ENCODE measurements at places on chromosomes 2 and 18.
A peak's percentile ranks its signal among the peaks of the same experiment; 100 is the strongest.

DNA sequence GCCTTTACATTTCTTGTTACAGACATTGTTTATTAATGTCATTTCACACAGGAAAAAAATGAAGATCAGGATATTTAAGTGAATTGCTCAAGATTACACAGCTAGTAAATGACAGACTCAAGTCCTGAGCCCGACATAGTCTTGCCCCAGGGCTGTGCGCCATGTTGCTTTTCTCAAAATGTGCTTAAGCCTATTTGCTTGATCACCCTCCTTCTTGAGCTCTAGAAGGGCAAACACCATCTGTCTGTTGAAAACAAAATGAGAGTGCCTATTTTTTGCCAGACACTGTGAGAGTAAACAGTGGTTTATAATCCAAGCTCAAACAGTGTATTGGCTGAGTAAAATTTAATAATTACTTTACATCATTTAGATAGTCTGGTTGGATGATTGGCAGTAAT is 34.8 kb upstream of the HNMT start:
- no peak for DNase-seq

GRCh38 chr18:6728331-6728730 is 1.2 kb upstream of the ARHGAP28 start:
- DNase-seq = peak; percentile 50

DNA sequence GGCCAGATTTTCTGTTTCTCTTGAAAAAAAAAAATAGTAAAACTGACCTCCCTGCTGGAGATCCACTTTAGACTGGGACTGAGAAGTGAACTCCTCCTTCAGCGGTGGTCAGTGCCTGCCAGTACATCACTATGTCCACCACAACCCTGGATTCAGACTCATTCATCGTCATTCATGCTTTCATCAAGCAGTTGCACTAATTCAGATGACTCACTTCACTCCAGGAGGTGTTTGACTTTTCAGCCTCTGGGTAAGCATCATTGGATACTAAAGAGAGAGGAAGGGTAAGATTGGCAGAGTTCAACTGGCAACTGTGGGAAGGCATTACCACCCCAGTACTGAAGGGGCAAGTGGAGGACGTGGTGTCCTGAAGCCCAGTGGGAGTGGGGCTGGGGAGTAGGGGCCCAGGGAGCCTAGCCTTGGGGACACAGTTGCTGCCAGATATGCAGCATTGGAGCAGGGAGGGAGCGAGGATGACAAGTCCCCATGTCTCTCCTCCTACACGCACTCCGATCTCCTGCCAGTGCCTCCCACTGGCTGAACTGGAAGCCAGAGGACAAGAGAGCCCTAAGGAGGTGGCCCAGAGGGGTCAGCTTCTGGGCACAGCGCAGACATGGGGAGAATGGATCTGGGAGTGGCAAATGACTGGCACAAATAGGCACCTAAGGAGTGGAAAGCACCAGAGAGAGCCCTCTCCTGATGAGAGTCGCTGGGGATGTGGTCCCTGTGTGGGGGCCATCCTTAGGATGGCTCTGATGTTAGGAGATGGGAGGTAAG is 111.1 kb downstream of the TGFA start:
- peak; percentile 37 for DNase-seq

- peak; percentile 47 for DNase-seq
Observed at GRCh38 chr18:7273301-7273921, 42.5 kb downstream of the LRRC30 start.

- no peak for DNase-seq
Observed at GRCh38 chr2:121021685-121022084, 263.3 kb downstream of the TFCP2L1 start.

- DNase-seq = no peak
Observed at GRCh38 chr2:121142452-121142851, 142.6 kb downstream of the TFCP2L1 start.

DNA sequence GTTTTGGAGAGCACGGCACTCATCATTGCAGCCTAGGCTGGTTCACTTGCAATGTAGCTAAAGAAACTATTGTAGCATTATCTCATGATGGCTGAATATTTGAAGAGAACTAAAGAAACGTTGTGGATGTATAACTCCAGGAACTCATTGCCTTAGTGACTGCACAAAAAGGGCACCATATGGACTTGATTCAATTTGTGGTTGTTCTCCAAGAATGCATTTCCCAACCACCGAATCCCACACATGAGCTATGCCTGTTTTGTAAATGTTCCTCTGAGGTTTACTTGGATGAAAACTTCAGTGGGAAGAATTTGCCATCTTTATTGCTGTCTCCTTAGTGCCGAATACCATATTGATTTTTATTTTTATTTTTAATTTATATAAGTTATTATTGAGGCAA is 43.5 kb downstream of the DOK6 start:
- DNase-seq = no peak

- DNase-seq = peak; percentile 33
Observed at GRCh38 chr2:168449419-168449818, 6.7 kb upstream of the CERS6 start.

DNA sequence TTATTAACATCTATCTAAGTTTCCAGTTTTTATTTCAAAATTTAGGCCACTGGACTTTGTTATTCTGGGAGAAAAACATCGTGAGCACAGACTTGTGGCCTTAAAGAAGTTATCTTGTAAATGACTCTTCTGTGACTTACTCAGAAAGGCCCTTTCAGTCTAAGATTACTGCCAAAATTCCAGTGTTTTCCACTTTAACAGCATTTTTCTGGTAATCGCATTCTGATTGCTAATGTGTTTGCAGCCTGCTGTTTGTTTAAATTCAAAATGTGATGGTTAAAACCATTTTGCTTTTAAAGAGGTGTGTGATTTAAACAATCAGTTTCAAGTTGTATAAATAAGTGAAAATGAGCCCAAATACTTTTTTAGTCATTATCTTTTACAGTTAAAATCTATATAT is 136.7 kb upstream of the DAPL1 start:
- no peak for DNase-seq

DNA sequence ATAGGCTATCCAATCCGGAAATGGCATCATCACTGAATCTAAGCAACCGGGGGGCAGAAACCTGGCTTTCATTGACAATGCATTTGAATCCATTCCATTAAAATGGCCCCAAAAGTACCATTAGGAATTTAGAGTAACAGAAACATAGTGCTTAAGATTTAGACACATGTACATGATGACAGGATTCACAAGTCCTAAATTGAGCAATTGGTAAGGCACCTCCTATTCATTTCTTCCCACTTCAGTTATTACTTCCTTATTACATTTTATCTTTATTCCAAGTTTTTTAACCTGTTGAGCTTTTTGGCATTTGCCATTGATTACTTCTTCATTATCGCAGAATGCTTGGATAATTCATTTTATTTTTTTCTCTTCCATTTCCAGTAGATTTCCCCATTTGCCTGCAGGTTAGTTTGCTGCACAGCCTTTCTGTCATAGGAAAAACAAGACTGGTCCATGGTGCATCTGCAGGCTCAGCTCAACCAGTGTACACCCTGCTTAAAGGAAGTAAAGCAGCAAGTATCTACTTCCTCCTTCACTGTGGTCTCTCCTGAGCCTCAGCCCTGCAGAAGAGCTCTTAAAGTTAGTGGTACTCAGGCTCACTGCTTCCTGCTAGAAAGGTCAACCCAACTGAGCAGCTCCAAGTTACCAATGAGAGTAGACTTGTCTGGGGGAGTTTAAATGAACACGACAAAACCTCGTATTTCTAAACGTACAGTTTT is 89.2 kb downstream of the DOCK10 start:
- DNase-seq = no peak

GRCh38 chr18:4842751-4843150 is 354.3 kb downstream of the AKAIN1 start:
- no peak for DNase-seq

GRCh38 chr2:207766041-207766551 is 3.6 kb downstream of the FZD5 start:
- no peak for DNase-seq

GRCh38 chr2:38516122-38516521 is 86.6 kb downstream of the HNRNPLL start:
- DNase-seq = no peak

- no peak for DNase-seq
Observed at GRCh38 chr2:71713581-71714580, 260.5 kb downstream of the DYSF start.

- DNase-seq = no peak
Observed at GRCh38 chr2:173922760-173923159, 42.4 kb downstream of the SP3 start.

DNA sequence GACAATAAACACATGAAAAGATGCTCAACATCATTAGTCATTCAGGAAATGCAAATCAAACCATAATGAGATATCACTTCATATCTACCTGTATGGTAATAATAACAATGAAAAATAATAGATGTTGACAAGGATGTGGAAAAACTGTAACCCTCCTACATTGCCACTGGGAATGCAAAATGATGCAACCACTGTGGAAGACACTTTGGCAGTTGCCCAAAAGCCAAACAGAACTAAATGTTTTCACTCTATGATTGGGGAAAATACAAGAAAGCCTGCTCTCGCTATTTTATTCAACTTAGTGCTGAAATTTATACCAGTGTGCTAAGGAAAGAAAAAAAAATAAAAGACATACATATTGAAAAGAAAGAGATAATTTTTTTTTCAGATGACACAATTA is 934.5 kb downstream of the CNTNAP5 start:
- no peak for DNase-seq

- no peak for DNase-seq
Observed at GRCh38 chr2:222651718-222652418, 4.0 kb downstream of the FARSB start.

DNA sequence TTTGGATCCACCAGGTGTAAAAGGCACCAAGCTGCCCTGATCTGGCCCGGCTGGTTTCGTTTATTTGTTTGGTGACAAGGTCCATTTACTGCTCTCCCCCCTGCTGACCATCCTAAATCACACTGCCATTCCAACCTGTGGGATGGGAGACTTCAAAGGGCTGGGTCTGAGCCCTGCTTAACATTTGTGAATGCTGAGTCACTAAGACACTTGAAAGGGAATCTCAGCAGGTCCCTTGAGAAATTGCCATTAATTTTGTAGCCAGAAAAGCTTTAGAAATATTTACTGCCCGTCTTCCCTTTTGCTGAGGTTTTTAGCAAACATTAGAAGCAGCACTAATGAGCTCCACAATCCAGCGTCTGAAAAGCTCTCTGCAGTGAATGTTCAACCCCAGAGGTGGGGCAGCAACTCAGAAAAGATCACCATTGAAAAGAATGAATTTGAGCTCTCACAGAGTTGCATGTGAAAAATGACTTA is 133.8 kb downstream of the ARL4C start:
- peak; percentile 86 for DNase-seq

- no peak for DNase-seq
Observed at GRCh38 chr18:32315881-32316280, 126.0 kb downstream of the MEP1B start.

DNA sequence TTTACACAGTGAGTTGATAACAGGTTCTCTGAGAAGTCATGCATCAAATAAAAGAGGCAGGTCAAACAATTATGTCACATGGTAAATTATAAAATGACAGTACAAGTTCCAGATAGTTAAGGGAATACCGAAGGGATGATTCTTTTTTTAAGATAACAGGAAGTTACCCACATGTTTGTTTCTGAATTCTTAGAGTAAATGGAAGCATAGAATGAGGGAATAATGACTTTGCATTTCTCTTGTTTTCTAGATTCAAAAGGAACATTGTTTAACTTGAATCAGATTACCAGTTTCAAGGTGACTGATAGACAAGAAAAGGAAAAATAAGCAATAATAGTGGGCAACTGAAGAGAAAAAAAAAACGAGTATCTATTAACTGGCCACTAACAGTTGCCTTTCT is 124.5 kb downstream of the MIB1 start:
- no peak for DNase-seq

GRCh38 chr18:56748698-56749268 is 97.6 kb downstream of the WDR7 start:
- peak; percentile 52 for DNase-seq

- DNase-seq = no peak
Observed at GRCh38 chr2:132463719-132464118, 47.1 kb downstream of the GPR39 start.

- no peak for DNase-seq
Observed at GRCh38 chr2:218138047-218138446, 12.2 kb downstream of the CXCR2 start.

DNA sequence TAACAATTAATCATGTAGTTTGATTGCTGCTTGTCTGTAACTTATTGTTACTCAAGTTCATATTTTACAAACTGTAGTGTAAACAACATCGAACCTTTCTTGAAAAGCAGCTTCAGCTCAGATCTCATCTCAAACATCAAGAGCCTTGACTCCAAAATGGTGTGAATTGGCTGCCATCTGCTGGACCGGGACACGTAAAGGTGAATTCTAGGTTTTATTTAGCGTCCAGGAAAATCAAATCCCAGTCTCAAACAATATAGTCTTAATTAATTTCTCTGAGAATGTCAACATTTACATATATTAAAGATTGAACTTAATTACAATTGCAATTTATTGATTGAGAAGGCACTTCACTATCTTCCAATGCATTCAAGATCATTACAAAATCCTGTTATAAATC is 453.0 kb downstream of the GALR1 start:
- DNase-seq = peak; percentile 6

GRCh38 chr2:134433979-134434378 is 180.1 kb downstream of the MGAT5 start:
- peak; percentile 72 for DNase-seq

DNA sequence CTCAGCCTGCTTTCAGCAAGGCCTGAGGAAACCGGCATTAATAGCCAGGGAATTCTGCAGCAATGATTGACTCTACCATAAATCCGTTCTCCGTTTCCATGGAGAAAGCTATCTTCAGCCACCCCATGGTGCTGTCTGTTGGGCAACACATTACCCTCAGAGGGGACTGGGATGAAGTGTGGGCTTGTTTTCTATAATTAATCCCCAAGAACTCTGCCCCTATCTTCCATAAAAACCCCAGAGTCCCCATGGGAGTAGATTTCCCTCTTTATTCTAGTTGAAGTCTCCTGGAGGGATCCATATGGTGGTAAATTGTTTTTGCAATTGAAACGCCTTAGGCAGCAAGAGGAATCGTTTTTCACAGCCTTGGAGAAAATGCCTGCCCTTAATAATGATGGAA is 9.2 kb downstream of the G6PC2 start:
- DNase-seq = no peak

- no peak for DNase-seq
Observed at GRCh38 chr18:23330423-23330822, 122.7 kb upstream of the RIOK3 start.

- DNase-seq = peak; percentile 52
Observed at GRCh38 chr2:42071791-42072190, 24.0 kb downstream of the PKDCC start.

DNA sequence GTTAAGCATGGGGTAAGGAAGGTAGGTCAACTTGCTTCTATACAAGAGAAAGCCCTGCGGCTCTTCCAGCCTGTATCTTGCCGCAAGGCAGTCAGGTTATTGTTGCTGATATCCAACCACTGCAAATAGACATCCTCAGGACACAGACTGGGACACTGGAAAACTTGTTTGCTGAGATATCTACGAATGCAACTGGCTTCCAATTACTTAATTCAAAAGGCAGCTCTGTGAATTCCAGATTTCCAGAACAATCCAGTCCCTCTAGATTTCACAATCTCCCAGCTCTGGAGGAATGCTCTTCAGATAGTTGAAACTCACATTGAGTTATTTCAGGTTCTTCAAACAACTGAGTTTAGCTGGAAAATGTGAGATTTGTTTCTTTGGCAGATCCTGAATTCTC is 34.6 kb upstream of the SP9 start:
- peak; percentile 46 for DNase-seq

- no peak for DNase-seq
Observed at GRCh38 chr18:68467957-68468356, 247.0 kb downstream of the TMX3 start.
